ENCODE measurements at places on chromosomes 2 and 18. TPM values are rescaled to one million over a fixed set of nuclear protein-coding genes. Genes with fewer than 3 reads are reported as not detected.

Gene ANKRD30B
- total RNA-seq: not detected

Gene MOB4
- 26.1 TPM for total RNA-seq

Gene RAX
- total RNA-seq: not detected

Gene DAPL1
- total RNA-seq: not detected

Gene SAG
- 1.2 TPM for total RNA-seq

Gene STAT4
- total RNA-seq: 134 TPM

Gene HOXD13
- total RNA-seq: not detected

Gene DYSF
- total RNA-seq: 3.4 TPM

Gene IL1RN
- not detected for total RNA-seq

Gene CCDC85A
- total RNA-seq: not detected

Gene GDF7
- total RNA-seq: not detected

Gene TWSG1
- 7.7 TPM for total RNA-seq

Gene SGPP2
- total RNA-seq: 0.33 TPM

Gene TMEM163
- not detected for total RNA-seq

Gene ACSL3
- total RNA-seq: 37.8 TPM

Gene KCNJ13
- total RNA-seq: not detected

Gene PLEKHH2
- total RNA-seq: 5.7 TPM

Gene GALNT3
- 2.0 TPM for total RNA-seq

Gene ADNP2
- total RNA-seq: 22.7 TPM

Gene COA5
- total RNA-seq: 44.9 TPM

Gene MAP4K3
- 17.7 TPM for total RNA-seq

Gene SLC5A7
- total RNA-seq: not detected

Gene PRKCE
- 19.1 TPM for total RNA-seq

Gene C18orf54
- 3.8 TPM for total RNA-seq

Gene SCYGR3
- not detected for total RNA-seq

Gene GALNT5
- not detected for total RNA-seq

Gene ITGB6
- not detected for total RNA-seq

Gene UGT1A3
- not detected for total RNA-seq

Gene GULP1
- not detected for total RNA-seq

Gene SP9
- total RNA-seq: not detected

Gene ASB18
- not detected for total RNA-seq

Gene CDK15
- total RNA-seq: not detected

Gene POTEC
- not detected for total RNA-seq

Gene TTC27
- total RNA-seq: 28.3 TPM

Gene TRIM43
- not detected for total RNA-seq

Gene PLGLB1
- 21.0 TPM for total RNA-seq

Gene CCDC138
- total RNA-seq: 8.5 TPM

Gene CDH19
- not detected for total RNA-seq

Gene B4GALT6
- total RNA-seq: not detected

Gene ELOA2
- total RNA-seq: not detected

Gene PFN4
- not detected for total RNA-seq

Gene LYPD1
- total RNA-seq: not detected

Gene GALNT13
- total RNA-seq: not detected

Gene TFPI
- total RNA-seq: not detected

Gene IL36G
- not detected for total RNA-seq

Gene MAP3K19
- total RNA-seq: not detected

Gene USP37
- 19.9 TPM for total RNA-seq

Gene RUFY4
- 1.5 TPM for total RNA-seq

Gene GNLY
- total RNA-seq: 7.3 TPM

Gene CRACDL
- total RNA-seq: 2.0 TPM

Gene EVX2
- not detected for total RNA-seq

Gene ORMDL1
- total RNA-seq: 191 TPM

Gene DSG3
- not detected for total RNA-seq

Gene POTEI
- not detected for total RNA-seq

Gene GTF3C2
- 96.5 TPM for total RNA-seq
